Stimulated activated CD4-positive, alpha-beta T cell treated with anti-CD3 and anti-CD28 coated beads, Interleukin-2, amount 100 ng/mL, for 4 hours (primary cell): ENCODE measurements at places on chromosomes 6 and 20.

- no peak for DNase-seq
These were observed 309.3 kb upstream of the CDYL start for GRCh38 chr6:4466769-4467480.

- no peak for DNase-seq
These were observed 140.8 kb downstream of the ALDH8A1 start for GRCh38 chr6:134809130-134809529.

DNA sequence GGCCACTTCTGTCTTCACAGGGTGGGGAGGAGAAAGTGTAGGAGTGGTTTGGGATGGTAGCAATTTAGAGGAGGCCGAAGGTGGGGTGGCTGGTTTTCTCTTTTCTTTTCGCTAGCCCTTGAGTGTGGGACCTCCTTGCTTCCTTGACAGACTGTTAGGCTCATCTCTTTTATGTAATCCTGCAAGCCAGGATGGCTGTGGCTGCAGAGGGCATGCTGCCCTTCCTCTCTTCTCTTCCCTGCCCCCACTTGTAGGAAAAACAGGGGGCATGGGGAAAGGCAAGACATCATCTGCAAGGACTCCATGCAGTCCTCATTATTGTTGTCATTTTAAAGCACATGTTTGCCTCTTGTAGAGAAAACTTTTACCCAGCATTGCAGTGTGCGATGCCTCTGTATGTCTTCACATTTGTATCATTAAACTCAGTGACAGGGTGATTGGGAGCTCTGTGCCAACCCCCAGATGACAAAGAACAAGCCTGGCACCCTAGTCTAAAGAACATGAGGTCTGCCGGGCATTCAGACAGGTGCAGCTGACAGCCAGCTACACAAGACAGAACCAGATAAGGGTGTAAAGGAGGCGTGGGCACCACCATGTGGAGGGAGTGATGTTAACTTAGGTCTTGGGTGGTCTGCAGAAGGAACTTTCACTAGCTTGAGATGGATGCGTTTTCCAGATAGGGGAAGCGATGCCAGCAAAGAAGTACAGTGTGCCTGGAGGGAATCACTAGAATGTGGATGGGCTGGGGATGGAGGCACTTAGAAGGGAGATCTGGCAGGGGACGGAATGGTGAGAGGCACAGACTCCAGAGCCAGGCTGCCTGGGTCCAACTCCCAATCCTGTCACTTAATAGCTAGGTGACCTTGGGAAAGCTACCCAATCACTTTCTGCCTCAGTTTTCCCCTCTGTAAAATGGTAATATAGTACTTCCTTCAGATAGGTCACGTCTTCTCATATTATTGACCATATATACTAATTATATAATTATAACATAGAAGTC is 207.6 kb downstream of the TBC1D7 start:
- no peak for DNase-seq

- no peak for DNase-seq
These were observed 118.7 kb downstream of the ATG5 start for GRCh38 chr6:106206905-106207304.

DNA sequence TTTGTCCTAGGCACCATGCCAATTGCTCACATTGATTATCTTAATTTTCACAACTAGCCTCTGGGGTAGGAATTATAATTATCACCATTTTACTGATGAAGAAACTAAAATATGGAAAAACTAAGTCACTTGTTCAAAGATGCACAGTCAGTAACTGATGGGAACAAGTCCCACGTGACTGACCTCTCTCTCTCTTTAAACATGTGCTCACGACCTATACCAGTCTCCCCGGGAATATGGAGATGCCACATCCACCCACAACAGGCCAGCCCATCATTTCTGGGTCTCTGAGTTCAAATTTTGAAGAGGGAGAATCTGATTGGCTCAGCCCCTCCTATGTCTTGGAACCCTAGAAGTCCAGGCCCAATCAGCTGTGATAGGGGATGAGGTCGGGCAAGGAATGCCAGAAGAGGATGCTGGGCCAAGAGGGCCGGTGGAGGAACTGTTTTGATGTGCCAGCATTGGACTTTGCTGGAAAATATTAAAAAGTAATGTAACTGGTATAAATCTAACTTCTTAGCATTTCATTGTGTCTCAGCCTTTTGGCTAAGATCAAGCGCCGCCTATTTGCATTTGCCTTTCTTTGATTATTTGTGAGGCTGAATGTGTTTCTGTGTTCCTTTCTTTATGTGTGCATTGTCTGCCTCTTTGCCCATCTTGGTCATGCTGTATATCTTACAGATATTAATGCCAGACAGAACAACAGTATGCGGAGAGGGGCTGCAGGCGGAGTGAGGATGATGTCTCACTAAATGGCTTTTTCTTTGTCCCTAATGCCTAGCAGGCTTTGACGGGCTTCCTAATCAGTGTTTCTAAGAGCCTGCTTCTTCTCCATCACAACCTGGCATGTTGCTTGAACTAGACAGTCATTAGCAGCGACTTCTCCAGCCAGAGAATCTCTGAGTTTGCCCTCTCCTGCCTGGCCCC is 126.6 kb downstream of the VEGFA start:
- no peak for DNase-seq

GRCh38 chr20:17651129-17651759 is 30.8 kb downstream of the RRBP1 start:
- DNase-seq, result no peak

- DNase-seq, result no peak
These were observed 2.8 kb upstream of the VWA7 start for GRCh38 chr6:31779908-31780307.

- DNase-seq, result no peak
These were observed 211.4 kb downstream of the FUT9 start for GRCh38 chr6:96227135-96227534.

GRCh38 chr6:122580737-122581136 is 29.5 kb upstream of the PKIB start:
- no peak for DNase-seq

- DNase-seq, result no peak
These were observed 58.6 kb upstream of the EEF1A1 start for GRCh38 chr6:73579389-73579788.

DNA sequence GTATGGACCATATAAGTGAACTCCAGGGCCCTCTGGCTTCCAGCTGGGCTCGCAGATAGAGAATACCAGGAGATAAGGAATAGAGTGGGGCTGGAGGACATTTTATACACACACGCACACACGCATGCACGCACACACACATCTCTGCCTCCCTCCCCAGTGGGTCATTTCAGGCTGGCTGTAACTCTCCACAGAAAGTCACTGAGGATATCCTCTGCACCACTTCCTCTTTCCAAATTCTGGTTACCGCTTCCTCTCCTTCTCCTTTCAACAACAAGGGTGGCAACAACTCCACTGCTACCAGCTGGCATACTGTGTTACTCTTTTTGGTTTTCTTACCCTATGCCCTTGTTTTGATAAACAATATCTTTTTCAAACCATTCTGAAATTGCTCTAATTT is 280.2 kb downstream of the COL12A1 start:
- no peak for DNase-seq

- no peak for DNase-seq
These were observed 443.5 kb downstream of the PREX1 start for GRCh38 chr20:48384147-48384818.

- no peak for DNase-seq
These were observed 64.6 kb downstream of the CAP2 start for GRCh38 chr6:17457956-17458355.

- peak; percentile 13 for DNase-seq
These were observed 809 bp upstream of the NOL7 start for GRCh38 chr6:13614126-13614925.

GRCh38 chr6:87308970-87309369 is 13.4 kb upstream of the SMIM8 start:
- no peak for DNase-seq

- DNase-seq, result no peak
These were observed 113.5 kb downstream of the SMOC2 start for GRCh38 chr6:168554472-168554871.

DNA sequence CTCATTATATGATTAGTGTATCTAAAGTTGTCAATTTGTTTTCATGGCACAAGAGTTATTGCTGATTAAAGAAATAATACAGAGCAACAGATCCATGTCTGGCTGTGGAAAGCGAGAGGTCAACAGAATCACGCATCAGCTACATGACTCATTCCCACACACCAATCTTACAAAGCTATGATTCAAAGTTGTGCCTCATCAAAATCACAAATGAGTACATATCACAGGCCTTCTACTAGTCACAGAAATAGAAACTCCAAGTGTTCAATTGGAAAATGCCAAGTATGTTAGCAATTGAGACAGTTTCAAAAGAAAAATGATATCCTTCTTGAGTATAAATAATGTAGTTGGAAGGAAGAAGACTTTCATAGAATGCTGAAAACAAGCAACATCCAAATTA is 57.8 kb upstream of the NKAIN2 start:
- DNase-seq, result no peak

- no peak for DNase-seq
These were observed 84.6 kb downstream of the PTPN1 start for GRCh38 chr20:50594591-50595432.

GRCh38 chr6:74899416-74899815 is 306.4 kb downstream of the COL12A1 start:
- no peak for DNase-seq

- DNase-seq, result no peak
These were observed 5.2 kb downstream of the BTBD9 start for GRCh38 chr6:38634518-38634917.

DNA sequence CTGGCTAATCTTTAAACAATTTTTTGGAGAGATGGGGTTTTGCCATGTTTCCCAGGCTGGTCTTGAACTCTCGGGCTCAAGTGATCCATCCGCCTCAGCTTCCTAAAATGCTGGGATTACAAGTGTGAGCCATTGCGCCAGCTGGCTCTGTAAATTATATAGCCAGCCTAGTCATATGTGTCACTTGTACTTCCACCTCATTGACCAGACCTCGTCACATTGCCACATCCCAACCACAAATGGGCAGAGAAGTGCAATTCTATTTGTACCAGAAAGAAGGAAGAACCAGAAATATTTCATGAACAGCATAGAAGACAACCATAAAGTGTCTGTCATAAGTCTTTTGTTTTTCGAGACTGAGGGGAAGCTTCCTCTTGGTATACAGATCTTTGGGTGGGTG is 304.9 kb upstream of the RNF24 start:
- no peak for DNase-seq

GRCh38 chr20:56859801-56860261 is 230.7 kb downstream of the TFAP2C start:
- no peak for DNase-seq

DNA sequence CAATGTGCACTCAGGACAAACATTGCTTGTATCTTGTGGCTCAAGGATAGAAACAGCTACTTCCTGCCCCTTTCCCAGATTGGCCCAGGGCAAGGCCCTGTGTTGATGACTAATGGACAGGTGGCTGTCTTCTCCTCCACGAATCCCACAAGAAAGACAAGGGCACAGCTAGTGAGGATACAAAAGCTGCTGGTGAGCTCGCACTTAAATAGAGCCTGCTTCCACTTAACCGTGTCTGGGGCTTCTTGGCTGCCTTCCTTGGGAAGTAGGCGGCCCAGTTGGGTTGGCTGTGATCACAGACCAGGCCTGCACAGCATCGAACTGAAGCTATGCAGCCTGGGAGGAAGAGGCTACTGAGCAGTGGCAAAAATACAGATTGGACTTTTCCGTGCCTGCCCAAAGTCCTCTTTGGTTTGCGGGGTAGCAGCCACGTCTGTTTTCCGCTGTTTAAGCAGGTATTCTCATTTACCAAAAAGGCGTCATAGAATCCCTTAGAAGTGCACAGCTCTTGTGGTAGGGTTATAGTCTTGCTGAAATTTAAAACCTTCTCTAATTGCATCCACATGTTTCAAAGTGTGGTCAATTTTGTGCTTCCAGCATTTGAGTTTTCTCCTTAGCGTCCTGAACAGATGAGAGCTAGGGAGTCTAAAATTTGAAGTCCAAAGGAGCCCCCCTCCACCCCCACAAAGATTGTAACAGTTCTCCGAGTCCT is 23.0 kb upstream of the NAA20 start:
- DNase-seq, result no peak

DNA sequence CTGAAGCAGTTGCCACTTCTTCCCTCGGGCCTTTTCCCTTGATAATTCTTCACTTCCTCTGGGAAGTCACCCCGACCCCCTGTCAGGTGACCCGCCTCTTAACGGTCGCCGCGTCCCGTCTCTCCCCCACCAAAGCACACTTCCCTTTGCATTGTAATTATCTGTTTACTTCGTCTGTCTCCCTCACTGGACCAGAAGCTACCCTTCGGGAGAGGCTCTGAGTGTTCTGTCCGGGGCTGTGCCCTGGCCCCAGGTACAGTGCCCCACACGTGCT is 771 bp upstream of the SNAI1 start:
- no peak for DNase-seq

DNA sequence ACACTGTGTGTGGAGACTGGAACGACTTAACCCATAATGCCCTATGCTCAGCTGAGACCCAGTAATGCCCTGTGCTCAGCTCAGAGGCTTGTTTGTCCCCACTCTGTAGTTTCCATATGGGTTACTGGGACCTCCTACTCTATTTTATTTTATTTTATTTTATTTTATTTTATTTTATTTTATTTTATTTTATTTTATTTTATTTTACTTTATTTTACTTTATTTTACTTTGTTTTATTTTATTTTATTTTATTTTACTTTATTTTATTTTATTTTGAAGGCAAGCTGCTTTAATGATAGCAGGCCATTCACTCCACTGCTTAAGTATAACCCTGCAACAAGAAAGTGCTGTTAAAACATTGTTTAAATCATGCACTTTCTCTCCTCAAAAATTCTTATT is 603.4 kb upstream of the JAG1 start:
- no peak for DNase-seq

DNA sequence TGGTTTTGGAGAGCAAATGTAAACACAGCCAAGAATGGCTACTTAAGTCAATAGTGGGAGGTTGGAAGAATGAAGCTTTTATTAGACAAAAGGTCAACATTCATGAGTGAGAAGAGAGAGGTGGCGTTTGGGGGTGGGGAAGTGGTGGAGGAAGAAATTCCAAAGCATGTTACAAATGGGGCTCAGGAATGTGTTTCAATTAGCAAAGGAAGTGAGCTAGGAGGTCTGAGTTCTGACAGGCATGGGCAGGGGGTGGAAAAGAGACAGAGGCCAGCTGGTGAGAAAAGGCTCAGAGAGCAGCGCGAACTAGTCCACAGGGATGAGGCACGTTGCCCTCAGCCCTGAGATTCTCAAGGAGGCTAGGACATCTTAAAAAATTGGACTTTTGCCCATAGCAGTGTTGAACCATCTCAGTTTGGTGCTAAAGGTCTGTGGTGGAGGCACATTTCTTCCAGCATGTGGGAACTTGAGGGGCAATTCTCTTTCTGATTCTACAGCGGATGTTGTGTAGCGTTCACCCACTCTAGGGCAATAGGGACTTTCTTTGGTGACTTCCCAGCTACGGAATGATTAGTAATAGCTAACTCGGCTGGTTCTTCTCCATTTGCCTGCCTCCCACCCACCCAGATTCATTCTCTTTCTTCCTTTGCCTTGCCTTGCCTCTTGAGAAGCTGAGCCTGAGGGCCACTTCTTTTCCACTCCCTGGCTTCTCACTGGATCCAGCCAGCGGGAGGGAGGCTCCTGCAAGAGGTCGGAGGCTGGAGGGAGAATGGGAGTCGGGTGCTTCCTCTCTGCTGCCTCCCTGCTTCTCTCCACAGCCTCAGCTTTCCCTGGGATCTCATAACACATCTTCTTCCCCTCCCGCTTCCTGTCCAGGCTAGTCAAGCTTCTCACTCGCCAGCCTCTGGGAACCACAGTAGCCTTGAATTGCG is 45.1 kb upstream of the NEDD9 start:
- DNase-seq, result no peak
